Pons (tissue), 1 donor: ENCODE measurements at places on chromosomes 2 and 18.

GRCh38 chr2:71556692-71557250 lies 103.4 kb downstream of the DYSF start:
- DNase-seq, result no peak

- DNase-seq, result no peak
Observed at GRCh38 chr2:207489251-207489650, 40.5 kb upstream of the CREB1 start.

DNA sequence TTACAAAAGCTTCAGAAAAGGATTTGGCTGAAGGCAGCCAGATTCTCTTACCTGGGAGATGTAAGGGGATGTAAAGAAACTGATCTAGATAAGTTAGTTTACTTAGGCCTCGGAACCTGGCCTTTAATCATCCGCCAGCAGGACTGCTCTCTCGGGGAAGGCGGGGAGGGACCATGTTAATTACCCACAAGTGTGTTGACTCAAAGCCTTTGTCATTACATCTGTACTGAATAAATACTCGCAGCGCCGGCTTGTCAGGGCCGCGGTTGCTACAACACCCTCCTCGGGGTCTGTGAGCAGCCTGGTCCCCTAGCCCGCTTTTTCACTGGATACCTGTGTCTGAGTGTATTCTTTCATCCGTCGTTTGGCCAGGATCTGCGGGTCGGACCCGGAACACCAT lies 6.7 kb downstream of the CHMP3 start:
- DNase-seq, result no peak

DNA sequence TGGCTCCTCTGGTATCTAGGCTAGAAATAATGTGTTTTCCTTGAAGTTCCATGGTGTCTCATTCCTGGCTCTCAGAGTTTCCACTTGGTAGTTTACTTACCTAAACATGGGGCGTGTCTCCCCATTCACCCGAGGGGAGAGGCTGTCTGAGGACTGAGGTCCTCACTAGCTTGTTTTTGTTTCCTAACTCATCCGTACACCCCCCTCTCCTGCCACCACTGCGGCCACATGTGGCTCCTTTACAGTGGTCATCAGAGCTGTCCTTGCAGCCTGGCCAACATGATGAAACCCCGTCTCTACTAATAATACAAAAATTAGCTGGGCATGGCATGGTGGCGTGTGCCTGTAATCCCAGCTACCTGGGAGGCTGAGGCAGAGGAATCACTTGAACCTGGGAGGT lies 106.0 kb downstream of the ASAP2 start:
- DNase-seq, result no peak

GRCh38 chr2:147989809-147990403 lies 30.6 kb downstream of the ORC4 start:
- DNase-seq, result peak; percentile 67
